Activated CD8-positive, alpha-beta T cell treated with anti-CD3 and anti-CD28 coated beads, Interleukin-2, amount 10 ng/mL, durations not matched to agents 7 days and 5 days (primary cell): ENCODE measurements at places on chromosomes 6 and 20. TPM values are rescaled to one million over a fixed set of nuclear protein-coding genes. Genes with fewer than 3 reads are reported as not detected.

GRCh38 chr6:160791981-160792418 is 90.0 kb downstream of the PLG start:
- no peak for DNase-seq

GRCh38 chr20:44404204-44405181 is 49.0 kb downstream of the HNF4A start:
- DNase-seq = no peak

GRCh38 chr20:31930779-31931178 is 21.1 kb downstream of the PDRG1 start:
- no peak for DNase-seq

The KHDC1L gene
- not detected for total RNA-seq

The MATN4 gene
- not detected for total RNA-seq

The SLC12A5 gene
- 1.7 TPM for total RNA-seq

- DNase-seq = no peak
Measured at GRCh38 chr6:147856687-147857086, 348.2 kb downstream of the SAMD5 start.

DNA sequence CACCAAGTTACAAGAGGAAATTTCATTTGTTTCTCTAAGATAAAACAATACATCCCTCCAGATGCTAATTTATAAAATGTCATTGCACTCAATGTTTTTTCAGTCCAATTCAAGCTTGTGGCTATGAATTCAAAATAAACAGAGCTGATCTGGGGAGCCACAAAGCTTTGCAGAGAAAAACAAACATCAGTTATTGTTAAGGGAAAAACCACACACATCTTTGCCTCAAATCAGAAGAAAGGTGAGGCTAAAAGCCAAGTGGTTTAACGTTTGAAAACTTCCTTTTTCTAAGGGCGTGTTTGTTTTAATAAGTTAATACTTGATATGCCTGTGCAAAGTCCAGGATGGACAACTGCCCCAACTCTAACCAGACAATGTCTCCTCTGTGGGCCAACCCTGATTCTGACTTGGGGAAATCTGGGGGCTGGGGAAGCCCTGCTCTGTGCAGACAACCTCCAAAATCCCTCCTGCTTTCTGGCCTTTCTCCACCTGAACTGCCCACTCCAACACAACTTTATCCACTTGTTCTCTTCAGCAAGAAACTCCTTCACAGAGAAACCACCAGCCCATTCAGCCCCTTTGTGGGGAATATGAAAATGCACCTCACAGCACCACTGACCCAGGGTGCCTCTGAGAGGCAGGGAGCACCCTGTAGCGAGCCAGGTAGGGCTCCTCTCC is 44.6 kb upstream of the NT5E start:
- DNase-seq = no peak

GRCh38 chr6:155274533-155274932 is 10.7 kb downstream of the CLDN20 start:
- DNase-seq = no peak

The MEP1A gene
- not detected for total RNA-seq
